NCI-H1092 treated with DMSO at 0.1 percent for 48 hours (cell line): ENCODE measurements at places on chromosomes 1 and 21.
A peak's percentile ranks its signal among the peaks of the same experiment; 100 is the strongest.

- DNase-seq, result no peak
Measured at GRCh38 chr1:43058545-43059360, 100.1 kb upstream of the SLC2A1 start.

GRCh38 chr1:115364046-115364779, 26.2 kb upstream of the NGF start:
- no peak for DNase-seq

- no peak for DNase-seq
Measured at GRCh38 chr1:191870490-191870889, 287.8 kb upstream of the RGS18 start.

DNA sequence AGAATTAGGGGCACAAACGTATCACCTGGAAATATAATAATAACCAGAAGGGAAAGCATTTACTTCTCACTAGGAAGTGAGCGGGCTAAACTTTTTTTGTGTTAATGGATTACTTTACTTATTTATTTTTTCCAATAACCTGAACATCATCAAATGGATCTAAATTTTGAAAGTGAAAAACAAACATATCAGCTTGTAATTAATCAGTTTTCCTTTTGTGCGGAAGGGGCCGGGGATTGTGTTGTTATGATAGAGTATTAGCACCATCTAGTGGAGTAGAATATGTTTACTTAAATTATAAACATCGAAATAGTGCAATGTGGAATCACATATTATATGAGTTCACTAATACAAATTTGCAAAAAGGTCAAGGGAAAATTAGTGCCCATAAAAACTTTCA, 9.0 kb downstream of the CFH start:
- peak; percentile 60 for DNase-seq

- peak; percentile 30 for DNase-seq
Measured at GRCh38 chr1:162390396-162391185, 9.1 kb downstream of the C1orf226 start.

GRCh38 chr1:108532730-108533129, 27.2 kb upstream of the EEIG2 start:
- DNase-seq, result no peak
